ENCODE measurements at places on chromosomes 2 and 18.

DNA sequence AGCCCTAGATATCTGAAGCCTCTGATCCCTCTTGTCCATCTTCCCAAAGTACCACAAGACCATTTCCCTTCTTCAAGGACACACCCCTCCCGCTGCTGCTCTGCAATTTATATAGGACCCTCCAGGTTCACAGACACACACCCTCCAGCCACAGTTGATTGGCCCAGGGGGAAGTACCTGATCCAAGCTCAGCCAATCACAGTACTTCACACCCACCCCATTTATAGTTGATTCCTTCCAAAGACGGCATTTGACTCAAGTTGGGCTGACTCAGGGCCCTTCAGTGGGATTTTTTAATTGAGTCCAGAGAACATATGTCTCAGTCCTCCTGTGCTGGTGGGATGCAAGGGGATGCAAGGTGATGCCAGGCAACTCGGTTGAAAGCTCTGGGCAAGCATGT lies 59.2 kb downstream of the GYPC start:
- no peak for DNase-seq

DNA sequence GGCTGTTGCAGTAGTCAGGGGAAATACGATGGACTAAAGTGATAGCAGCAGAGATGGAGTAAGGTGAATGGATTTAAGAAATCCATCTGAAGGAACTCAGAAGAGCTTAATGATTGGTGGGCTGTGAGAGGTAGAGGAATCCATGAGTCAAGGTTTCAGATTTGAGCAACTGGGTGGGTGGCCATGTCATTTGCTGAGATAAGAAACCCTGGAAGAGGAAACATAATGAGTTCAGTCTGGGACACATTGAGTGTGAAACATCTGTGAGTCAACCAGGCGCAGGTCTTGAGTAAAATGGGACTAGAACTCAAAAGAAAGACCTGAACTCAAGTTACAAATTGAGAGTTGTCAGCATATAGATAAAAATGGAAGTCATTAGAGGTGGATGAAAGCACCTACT lies 19.7 kb upstream of the ASNSD1 start:
- no peak for DNase-seq

- no peak for DNase-seq
Observed at GRCh38 chr18:10216791-10217190, 237.6 kb upstream of the APCDD1 start.

- DNase-seq, result no peak
Observed at GRCh38 chr2:97965116-97965515, 30.6 kb downstream of the TMEM131 start.

GRCh38 chr2:217615171-217615570 lies 387.6 kb downstream of the TNS1 start:
- DNase-seq, result no peak

GRCh38 chr18:75203416-75204268 lies 5.3 kb downstream of the PTGR3 start:
- DNase-seq, result no peak

DNA sequence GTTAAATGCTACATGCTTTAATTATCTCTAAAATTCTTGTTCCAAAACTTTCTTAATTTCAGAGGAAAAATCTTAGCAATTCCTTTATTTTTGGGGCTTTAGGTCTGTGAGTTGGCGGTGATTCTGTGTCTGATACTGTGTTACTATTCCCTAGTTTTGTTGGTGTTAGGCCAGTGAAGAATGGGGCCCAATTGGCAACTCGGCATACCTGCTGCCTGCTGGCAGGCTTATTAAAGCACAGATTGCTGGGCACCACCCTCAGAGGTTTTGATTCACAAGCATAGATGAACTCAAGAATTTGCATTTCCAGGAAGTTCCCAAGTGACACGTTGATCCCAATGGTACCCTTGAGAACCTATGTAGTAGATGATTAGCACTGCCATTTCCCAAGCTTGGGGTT lies 101.6 kb downstream of the OSBPL6 start:
- no peak for DNase-seq

DNA sequence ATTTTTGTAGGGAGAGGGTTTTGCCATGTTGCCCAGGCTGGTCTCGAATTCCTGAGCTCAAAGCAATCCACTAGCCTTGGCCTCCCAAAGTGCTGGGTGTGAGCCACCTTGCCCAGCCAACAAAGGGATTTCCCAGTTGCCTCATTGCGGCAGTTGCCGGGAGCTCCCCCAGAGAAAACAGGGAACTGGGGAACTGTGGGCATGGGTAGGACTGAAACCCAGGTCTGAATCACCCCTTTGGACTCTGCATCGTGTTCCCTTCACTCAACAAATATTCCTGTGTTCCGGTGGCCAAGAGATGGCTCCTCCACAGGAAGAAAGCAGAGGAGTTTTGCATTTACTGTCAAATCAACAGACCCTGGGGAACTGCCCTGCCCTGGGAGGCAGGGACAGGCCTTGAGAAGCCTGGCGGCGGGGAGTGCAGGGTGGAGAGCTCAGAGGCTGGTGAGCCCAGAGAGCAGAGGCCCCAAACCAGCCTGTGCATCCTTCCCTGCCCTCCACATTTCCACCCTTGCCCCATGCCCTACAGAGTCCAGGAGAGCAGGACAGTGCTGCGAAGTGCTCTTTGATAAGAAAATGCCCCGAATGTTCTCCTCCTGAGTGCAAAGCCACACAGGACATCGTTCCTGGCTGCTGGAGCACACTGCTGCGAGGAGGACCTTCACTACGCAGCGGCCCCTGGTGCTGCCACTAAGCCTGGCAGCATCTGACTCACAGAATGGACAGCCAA lies 24.9 kb downstream of the MYO7B start:
- DNase-seq, result no peak

DNA sequence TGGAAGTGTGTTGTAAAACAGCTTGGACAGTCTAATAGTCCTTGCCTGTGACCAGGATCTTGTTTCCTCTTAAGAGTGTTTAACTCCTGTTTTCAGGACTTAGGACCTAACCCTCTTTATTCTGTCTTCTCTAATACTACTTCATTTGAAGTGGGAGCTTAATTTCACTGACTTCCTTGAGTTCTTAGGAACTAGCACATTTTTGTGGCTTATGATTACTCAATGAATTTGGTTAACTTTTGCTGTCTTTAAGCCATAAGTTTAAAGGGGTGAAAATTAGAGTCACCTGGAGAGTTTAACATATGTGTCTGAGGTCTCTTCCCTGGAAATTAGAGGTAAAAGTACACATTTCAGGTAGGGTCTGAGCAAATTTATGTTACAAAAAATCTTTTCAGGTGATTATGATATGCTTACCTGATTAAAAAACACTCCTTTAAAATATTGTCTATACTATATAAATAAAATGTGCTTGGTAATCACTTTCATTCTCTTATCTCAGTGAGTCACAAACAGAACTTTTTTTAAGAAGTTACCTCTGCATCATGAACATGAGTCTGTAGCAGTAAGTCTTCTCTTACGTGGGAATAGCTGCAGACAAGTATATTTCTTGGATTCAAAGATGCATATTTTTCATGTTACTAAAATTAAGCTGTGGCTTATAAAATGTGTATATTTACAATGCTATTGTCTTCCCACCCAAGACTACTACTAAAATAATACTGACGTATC lies 52.7 kb downstream of the ATP9B start:
- no peak for DNase-seq

- DNase-seq, result no peak
Observed at GRCh38 chr2:24970483-24971285, 1.1 kb downstream of the DNAJC27 start.

- no peak for DNase-seq
Observed at GRCh38 chr2:207091928-207092327, 73.8 kb downstream of the KLF7 start.

DNA sequence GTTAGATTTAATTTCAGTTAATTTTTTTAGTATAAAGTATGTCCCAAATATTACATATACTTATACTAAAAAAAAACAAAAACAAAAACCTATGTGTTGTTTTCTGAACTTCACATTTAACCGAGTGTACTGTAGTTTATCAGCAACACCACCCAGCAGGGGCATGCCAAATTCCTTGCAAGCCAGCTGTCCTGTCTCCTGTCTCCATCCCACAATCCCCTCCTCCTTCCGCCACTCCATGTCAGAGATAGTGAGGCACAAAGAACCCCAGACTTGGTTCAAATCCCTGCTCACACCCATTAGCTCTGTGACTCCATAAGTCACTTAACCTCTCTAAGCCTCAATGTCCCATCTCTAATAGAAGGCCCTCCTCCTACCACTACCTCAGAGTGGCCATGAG lies 9.4 kb downstream of the CHST10 start:
- DNase-seq, result no peak

DNA sequence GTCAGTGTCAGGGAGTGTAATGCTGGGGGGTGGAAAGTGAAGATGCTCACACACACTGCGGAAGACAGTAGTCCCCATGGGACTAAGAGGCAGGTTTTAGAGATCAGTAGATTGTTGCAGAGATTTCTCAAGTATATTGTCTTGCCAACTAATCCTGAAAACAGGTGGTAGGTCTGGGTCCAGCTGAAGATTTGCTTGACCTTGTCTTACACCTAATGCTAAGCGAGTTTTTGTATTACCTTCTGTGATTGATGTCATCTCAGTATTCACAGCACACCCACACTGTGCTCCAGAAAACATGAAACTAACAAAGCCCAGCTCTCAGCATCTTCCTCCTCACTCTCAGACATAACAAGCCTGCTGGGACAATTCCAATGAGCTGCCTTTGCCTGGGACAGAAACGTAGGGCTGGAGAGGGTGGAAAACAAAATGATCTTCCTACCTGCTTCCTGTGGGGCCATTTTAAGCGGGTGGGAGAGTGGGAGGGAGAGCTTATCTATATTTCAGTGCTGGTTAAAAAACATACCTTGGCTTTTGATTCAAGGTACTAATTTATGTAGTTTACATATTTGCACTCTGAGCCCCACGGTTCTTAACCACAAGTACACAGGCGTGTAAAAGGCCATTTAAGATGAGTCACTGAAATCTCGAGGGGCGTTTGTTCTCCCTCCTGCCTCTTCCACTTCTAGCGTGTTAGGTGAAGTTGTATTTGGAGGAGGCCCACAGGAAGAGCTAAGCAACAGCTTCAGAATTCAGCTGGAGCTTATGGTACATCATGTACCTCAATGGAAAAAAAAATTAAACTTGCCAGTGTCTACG lies 23.1 kb upstream of the RBMS1 start:
- DNase-seq, result no peak

DNA sequence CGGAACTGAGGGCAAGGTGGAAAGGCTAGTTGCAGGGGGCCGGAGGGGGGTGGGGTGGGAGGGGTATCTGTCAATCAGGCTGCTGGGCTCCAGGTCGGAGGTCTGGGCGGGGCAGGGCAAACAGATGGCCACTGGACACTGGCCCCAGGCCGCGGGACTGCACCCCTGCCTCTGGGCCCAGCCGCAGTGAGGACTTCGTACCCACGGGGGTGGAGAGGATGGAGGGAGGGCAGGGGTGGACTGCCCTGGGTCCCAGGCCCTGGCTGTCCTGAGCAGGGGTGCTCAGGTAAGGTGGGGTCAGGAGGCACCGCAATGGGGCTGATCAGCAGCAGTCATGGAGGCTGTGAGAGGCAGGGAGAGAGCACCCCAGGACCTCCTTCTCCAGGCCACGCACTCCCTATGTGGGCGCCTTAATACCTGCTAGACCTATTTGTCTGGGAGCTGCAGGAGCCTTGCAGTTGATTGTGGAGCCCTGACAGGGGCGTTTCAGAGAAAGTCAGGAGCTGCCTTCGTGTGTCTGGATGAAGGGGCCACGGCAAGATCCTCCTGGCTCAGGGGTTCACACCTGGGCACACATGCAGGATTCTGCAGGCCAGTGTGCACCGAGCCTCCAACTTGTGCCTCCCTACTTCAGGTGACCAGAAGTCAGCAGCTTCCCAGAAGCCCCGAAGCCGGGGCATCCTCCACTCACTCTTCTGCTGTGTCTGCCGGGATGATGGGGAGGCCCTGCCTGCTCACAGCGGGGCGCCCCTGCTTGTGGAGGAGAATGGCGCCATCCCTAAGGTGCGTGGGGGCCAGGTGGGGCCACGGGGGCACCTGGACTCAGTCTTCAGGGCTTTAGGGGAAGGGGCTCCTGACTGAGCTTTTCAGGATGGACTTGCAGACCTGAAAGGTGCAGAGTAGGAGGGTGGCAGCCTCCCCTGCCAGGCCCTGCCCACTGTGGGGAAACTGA lies 1.5 kb downstream of the CTDSP1 start:
- DNase-seq, result no peak

GRCh38 chr2:40512256-40512655 lies 60.4 kb upstream of the SLC8A1 start:
- no peak for DNase-seq

DNA sequence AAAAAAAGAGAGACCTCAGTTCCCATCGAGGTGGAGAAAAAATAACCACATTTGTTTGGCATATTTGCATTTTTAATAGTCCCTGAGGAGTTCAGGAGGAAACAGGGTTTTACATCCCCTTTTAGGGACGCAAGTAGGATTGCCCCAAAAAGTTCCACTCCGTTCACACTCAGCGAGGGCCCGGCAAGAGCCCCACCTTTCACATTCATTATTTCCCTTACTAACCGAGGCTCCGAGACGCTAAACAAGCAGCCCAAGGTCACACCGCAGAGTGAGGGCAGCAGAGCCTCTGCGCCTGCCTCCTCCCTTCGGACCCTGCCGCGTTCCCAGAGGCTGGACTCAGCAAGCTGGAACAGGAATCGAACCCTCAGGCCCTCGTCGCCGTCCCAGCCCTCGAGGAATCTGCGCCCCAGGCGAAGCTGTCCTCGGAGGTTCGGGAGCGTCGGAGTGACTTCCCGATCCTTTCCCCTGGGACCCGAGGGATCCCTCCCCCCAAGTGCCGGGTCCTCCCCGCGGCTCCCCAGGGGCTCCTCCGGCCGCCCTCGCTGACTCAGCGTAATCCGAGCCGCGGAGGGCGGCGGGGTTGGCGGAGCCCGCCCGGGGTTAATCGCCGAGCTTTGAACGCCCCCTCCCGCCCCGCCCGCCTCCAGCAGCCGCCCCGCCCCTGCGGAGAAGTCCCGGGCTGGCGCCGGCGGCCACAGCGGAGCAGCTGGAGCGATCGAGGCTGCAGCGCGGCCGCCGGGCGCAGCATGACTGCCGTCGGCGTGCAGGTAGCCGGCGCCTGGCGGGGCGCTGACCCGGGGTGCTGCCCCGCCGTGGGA lies at the start of gene TMEM37:
TSS of gene TMEM37 (plus strand) at position 700 of the 821 bp plus-strand sequence. CDS start at position 750, 50 bp downstream.
- no peak for DNase-seq
